ENCODE measurements at places on chromosomes 1 and 21.

DNA sequence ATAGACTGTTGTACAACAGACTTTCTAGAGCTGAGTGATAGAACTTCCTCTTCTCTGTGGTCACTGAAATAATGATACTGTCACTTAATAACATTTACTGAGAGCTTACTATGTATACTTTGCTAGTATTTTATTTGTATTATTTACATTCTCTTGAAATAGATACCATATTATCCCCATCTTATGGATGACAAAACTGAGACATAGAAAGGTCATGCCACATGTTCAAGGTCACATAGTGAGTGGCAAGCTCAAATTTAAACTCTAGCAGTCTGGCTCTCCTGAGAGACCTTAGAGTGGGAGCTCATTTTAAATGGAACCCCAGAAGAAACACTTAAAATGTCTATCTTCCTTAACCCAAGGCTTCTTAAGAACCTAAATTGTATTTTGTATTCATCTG, 266.6 kb upstream of the CAMK1G start:
- no peak for DNase-seq

DNA sequence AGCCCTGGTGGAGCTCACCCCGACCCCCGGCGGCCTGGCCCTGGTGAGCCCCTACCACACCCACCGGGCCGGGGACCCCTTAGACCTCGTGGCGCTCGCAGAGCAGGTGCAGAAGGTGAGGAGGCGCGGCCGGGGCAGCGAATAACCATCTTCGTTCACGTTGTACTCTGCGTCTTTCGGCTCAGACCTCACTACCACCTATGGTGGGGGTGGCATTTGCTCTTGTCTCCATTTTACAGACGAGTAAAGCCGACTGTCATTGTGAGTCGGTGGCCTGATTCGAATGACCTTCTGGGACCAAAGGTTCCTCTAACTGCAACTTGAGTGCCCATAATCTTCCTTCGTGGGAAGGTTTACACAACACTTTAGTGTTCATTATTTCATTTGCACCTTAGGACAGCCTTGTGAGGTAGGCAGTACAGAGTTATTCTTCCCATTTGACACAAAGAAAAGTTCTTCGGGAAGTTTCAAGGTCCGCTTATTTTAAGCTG, 506 bp downstream of the C1orf50 start:
- DNase-seq = no peak

DNA sequence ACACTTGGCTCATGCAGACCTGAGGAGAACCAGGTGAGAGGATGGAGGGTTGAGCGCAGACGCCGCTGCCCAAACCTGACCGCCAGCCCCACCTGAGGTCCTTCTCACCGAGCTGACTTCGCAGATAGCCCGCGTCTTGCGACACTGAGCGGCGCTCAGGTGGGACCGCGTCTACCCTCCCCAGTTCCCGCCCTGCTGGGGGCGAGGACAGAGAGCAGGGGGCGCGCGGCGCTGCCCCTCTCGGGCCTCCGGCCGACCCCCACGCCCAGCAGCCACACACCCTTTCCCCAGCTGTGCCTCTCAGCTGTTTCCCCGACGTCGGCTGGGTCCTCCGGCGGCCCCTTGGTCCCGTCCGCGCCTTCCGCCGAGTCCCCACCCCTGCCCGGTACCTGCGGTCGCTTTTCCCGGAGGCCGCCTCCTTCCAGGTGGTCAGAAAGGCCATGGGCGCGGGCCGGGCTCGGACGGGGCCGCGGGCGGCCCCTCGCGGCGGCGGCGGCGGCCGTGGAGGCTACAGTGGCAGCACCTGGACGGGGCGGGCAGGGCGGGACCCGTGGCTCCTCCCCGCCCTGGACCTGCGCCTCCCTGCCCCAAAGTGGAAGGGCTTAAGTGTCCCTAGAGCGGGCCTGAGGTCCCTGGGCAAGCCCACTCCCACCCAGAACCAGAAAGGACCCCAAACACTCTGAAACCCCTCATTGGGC, 14.4 kb upstream of the TTC39A start:
- DNase-seq = no peak

DNA sequence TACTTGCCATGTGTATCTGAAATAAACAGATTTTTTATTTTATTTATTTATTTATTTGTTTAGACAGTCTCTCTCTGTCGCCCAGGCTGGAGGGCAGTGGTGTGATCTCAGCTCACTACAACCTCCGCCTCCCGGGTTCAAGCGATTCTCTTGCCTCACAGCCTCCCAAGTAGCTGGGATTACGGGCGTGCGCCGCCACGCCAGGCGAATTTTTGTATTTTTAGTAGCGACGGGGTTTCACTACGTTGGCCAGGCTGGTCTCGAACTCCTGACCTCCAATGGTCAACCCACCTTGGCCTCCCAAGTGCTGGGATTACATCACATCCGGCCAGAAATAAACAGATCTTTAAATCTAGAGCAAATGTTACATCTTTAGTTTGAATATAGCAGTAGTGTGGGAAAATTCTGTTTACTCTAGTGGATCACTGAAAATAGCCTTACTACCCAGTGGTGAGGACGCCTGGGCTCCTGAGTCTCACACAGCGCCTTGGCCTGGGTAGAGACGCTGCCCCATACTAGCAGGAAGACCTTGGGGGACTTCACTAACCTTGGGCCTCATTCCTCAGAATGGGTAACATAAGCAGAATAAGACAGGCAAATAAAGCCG, 709 bp downstream of the GART start:
- peak; percentile 31 for DNase-seq

GRCh38 chr1:30046751-30047150, 676.6 kb downstream of the MATN1 start:
- no peak for DNase-seq
